ENCODE measurements at places on chromosomes 3 and 15.

- DNase-seq: no peak
These were observed 84.6 kb downstream of the PEAK1 start for GRCh38 chr15:77335298-77335697.

DNA sequence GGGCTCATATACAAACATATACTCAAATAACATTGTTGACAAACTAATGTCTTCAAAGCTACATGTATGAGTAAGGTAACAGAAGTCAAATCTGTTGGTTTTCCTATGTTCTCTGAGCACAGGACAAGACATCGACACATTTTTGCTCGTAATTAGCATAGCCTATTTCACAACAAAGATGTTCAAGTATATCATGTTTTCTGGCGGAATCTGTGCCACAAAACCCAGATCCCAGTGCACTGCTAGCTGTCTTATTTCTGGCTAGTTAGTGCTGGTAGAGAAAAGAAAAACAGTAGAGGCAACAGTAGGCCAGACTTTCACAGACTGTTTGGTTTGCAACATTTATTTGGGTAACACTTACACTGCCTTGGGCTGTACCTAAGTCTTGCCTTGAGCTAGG is 51.2 kb downstream of the RUBCN start:
- DNase-seq: no peak

- DNase-seq: peak; percentile 17
These were observed 1.0 kb upstream of the ISY1 start for GRCh38 chr3:129161860-129162271.

DNA sequence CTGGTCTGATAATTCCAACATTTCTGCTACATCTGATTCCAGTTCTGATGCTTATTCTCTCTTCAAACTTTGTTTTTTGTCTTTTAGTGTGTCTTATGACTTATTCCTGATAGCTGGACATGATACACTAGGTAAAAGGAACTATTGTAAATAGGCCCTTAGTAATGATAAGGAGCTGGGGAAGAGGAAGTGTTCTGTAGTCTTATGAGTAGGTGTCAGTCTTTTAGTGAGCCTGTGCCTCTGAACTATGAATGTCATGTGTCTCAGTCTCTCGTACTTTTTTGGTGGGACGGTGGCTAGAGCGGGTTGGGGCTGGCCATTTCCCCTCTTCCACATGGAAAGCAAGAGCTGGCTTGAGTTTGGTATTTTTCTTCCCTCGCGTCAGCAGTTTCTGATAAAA is 41.2 kb downstream of the PCCB start:
- no peak for DNase-seq

- no peak for DNase-seq
These were observed 121.9 kb upstream of the PDZRN3 start for GRCh38 chr3:73746623-73747022.

GRCh38 chr3:49727154-49727923 is 3.6 kb upstream of the GMPPB start:
- no peak for DNase-seq

DNA sequence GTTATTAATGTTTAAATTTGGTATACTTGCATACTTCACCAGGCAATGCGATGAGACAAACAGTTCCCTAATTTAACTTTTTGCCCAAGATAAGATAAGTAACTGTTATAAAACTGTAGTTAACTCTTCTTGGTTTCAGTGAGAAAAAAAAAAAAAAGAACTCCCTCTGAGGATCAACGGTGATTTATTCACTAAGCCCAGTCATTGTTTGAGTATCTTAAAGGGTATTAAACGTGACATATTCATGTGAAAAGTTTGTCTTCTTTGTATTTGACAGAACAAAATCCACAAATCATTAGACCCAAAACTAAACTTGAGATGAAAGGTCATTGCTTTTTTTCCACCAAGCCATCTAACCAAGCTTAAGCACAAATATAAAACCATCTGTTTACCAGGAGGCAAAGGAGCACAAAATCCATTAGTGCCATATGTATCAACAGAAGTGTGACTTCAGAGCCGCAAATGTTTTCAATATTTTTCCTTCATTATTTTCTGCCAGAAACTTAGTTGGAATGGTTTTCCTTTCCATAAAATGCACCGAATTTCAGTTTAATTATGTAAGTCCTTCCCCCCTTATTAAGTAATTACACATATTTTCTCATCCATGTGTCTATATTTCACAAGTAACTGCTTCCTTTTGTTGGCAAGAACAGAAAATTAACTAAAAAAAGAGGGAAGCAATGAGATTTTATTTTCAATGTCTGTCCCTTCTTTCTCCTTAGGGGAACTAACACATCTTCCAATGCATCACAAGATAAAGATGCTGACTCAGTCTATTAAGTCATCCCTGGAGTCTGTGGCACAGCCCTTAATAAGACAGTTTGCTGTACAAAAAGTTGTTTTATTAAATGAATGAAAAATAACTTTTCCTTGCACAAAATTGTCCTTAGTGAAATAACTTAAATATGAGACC is 92.2 kb upstream of the RAP2B start:
- DNase-seq: no peak

DNA sequence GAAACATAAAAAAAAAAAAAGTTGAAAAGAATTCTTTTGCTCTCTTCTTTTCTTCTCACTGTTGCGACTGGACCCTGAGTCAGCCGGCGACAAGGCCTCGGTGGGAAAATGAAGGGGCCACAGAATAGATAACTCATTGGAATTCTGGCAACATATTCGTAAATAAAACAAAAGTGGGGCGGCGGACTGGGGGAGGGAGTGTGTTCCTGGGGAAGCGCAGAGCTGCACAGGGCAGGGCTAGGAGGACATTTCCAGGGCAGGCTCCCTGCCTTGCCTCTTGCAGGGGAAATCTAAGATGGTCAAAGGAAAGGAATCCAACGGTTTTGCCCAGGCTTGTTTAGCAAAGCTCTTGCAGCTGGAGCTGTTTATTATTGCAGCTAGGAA is 1042.8 kb upstream of the NR2F2 start:
- no peak for DNase-seq

- peak; percentile 48 for DNase-seq
These were observed 251.4 kb downstream of the NR1D2 start for GRCh38 chr3:24196526-24196925.

- no peak for DNase-seq
These were observed 71.4 kb downstream of the MLH1 start for GRCh38 chr3:37064747-37065146.

DNA sequence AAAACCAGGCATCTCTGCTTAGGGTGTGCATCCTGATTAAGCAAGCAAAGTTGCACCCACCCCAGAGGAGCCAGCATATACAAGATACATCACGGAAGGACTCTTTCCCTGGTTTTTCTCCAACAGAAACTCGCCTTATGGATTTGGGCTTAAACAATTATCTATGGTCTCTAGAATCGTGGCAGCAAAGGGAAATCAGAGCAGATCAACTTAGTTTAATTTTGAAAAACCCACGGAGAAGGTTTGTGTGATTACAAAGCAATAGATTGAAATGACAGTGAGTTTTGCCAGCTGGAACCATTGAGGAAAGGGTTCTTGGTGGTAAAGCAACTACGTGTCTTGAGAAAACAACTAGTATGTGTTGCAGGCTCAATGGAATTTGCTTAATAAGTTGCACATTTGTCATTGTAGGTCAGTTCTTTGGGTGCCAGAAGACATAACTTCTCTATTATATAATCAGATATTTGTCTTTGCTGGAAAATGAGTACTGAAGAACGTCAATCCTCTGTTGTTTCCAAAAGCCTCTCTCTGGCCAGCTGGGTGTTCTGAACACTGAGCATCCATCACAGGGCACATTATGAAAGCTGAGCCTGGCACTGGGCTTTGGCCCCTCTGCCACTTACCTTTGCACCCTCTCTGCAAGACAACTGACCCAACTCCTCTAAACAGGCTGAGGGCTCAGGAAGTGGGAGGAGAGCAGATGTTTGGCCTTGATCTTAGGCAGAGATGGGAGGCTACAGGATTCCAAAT is 75.7 kb upstream of the FBN1 start:
- no peak for DNase-seq

- DNase-seq: no peak
These were observed 58.6 kb downstream of the TMEM212 start for GRCh38 chr3:171901615-171902312.

DNA sequence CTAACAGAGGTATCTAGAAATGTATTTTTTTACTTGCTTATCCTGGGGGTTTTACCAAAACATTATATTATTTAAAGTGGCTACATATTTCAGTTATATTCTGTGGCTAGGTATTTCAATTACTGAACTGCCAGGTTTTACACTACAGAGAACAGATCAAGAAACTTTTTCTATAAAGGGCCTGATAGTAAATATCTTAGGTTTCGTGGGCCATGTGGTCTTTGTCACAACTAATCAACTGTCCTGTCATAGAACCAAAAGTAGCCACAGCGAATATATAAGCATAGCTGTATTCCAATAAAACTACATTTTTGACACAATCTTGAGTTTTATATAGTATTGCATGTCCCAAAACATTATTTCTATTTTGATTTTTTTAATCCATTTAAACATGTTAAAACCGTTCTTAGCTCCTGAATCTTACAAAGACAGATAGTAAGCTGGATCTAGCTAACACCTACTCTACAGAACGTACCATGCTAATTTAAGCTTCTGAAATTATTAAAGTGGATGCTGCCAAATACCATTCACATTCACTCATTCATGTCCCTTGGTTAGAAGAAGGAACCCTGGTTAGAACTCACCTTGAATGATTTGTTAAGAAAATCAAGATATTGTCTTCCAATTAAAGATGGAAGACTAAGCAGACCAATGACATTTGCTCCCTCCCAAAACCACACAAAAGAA is 118.2 kb upstream of the TGFBR2 start:
- no peak for DNase-seq

- peak; percentile 74 for DNase-seq
These were observed 23.2 kb upstream of the IP6K2 start for GRCh38 chr3:48739955-48740823.

- no peak for DNase-seq
These were observed 224.2 kb upstream of the CHRNA7 start for GRCh38 chr15:31806106-31806505.

Measured in ACHN (cell line).